Mucosa of gallbladder (tissue), 1 donor: ENCODE measurements at places on chromosomes 7 and 10. TPM values are rescaled to one million over a fixed set of nuclear protein-coding genes. Genes with fewer than 3 reads are reported as not detected.

WDR91 gene
- 18.6 TPM for total RNA-seq

SLC18A3 gene
- total RNA-seq: 0.20 TPM

CCL24 gene
- 0.92 TPM for total RNA-seq

CLDN3 gene
- total RNA-seq: 129 TPM

LRRD1 gene
- not detected for total RNA-seq
